ACHN (cell line): ENCODE measurements at places on chromosomes 6 and 20.

DNA sequence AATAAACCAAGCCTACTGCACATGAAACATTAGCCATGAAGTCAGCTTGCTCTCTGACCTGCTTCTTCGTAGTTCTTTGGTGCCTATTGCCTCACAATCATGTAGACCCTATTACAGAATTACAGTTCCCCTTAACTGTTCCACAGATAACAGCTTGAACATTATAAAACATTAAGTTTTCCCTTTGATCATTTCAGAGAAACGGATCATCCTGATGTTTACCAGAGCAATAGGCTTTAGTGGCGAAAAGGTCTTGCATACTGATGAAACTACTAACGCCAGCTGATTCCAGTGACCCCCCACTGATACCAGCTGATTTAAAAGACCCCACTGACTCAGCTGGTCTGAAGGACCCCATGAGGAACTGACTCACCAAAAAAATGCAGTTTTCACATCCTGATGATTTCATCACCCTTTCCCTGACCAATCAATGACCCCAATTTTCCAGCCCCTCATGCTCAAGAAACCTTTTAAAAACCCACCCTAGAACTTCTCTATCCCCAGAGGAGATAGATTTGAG is 39.4 kb upstream of the MLIP start:
- no peak for DNase-seq

- DNase-seq, result no peak
These were observed 852.3 kb upstream of the HS3ST5 start for GRCh38 chr6:115194981-115195638.

- DNase-seq, result no peak
These were observed 90.5 kb downstream of the BTBD9 start for GRCh38 chr6:38549180-38549579.

DNA sequence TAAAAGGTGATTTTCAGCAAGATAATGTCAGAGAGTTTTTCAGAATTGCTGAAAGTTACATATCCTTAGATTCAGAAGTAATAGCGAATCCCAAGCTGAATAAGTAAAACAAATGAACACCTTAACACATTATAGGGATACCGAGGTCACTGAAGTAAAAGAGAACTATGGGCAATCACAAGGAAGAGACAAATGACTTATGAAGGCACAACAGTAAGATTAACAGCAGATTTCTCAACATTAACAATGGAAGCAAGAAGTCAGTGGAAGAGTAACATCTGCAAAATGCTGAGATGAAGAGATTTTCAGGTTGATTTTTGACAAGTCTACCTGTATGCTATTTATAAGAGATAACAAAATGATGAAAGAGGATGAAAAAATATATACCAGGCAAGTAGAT is 86.1 kb upstream of the EZR start:
- DNase-seq, result peak; percentile 33

GRCh38 chr20:25380945-25381614 is 9.6 kb downstream of the ABHD12 start:
- no peak for DNase-seq

GRCh38 chr6:159830501-159831372 is 30.7 kb downstream of the PNLDC1 start:
- no peak for DNase-seq
